ENCODE measurements at places on chromosomes 2 and 18. TPM values are rescaled to one million over a fixed set of nuclear protein-coding genes. Genes with fewer than 3 reads are reported as not detected.
A peak's percentile ranks its signal among the peaks of the same experiment; 100 is the strongest.

- DNase-seq, result peak; percentile 13
- no peaks in the 10 kb centered on the region for H3K27me3 ChIP-seq
- no peak overlapping the region for H3K4me3 ChIP-seq
These were observed 1160.7 kb downstream of the CNTNAP5 start for GRCh38 chr2:125185691-125186270.

DNA sequence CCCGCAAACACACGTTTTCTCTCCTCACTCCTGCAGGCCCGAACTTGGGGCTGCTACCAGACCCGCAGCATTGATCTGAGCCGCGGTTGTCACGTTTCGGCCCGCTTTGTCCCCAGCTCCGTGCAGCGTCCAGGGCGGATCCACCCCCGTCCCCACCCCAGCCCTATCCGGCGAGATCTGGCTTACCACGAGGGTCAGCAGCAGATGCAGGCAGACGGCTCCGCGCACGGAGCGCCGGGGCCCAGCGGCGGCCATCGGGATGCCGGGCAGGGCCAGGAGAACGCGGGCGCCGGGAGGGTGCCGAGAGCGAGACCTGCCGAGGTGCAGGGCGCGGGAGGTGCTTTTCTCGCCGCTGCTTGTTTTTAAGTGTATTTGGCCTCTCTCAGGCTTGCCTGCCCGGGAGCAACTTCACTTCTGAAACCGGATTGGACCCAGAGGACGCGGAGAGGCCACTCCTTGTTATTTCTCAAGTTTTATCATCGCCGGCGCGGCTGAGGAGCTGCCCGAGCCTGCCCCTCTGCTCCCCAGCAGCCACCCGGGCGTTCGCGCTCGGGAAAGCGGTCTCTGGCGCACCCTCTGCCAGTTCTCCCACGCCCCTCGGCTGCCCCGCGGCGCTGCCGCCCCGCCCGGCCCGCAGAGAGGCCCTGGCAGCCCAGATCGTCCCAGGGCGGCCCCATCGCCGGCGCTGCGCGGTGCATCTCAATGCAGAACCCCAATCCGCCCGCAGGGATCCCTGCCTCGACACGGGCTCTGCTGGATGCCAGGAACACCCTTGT, at the start of gene DSC3:
Gene DSC3, minus strand, starts transcription at position 337 of the 776 bp plus-strand sequence. Its CDS starts 82 bp downstream, at position 255.
- H3K4me3 ChIP-seq, result peak within 1 kb of the TSS; percentile 89
- peaks cover 74% of the 10 kb centered on the region for H3K27me3 ChIP-seq
- H3K4me1 ChIP-seq, result peaks cover 34% of the 10 kb centered on the region
- DNase-seq, result peak; percentile 71
- H3K36me3 ChIP-seq, result no peaks in the 10 kb centered on the region

- no peak overlapping the region for H3K27ac ChIP-seq
- DNase-seq, result no peak
- H3K36me3 ChIP-seq, result no peaks in the 10 kb centered on the region
- no peaks in the 10 kb centered on the region for H3K27me3 ChIP-seq
These were observed 321.2 kb upstream of the CDH7 start for GRCh38 chr18:65429601-65430000.

DNA sequence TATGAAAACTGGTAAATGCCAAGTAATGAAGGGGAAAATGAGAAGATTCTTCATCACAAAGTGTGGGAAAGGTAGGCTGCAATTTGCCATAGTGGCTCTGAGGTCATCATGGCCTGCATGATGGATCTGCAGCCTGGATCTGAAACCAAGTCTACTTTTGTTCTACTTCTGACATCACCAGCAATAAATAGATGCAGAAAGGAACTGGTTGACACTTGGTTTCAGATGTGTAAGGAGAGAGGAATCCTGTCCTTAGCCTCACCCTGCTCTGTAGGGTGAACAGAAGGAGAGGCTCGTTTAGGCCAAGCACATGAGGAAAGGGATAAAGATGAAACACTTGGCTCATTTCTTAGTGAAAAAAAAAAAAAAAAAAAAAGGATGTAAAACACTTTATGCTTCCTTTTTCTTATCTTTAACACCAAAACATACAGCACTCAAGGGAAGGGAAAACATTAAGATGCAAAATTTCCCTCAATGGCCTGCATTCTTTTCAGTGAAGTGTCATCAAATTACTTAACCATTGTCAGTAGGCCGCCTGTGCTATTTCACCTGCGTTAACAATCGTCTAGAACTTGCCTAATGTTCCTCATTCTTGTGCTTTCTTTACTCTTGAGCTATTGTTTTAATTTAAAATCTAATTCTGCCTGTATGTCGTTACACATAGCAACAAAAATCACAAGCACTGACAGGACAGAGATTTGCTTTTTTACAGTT, 3.9 kb downstream of the NEB start:
- H3K4me1 ChIP-seq, result peaks cover 53% of the 10 kb centered on the region
- H3K36me3 ChIP-seq, result no peaks in the 10 kb centered on the region
- peak overlapping the region; percentile 72 for H3K27ac ChIP-seq
- H3K27me3 ChIP-seq, result no peaks in the 10 kb centered on the region

The CCDC150 gene
- total RNA-seq, result 43.0 TPM

DNA sequence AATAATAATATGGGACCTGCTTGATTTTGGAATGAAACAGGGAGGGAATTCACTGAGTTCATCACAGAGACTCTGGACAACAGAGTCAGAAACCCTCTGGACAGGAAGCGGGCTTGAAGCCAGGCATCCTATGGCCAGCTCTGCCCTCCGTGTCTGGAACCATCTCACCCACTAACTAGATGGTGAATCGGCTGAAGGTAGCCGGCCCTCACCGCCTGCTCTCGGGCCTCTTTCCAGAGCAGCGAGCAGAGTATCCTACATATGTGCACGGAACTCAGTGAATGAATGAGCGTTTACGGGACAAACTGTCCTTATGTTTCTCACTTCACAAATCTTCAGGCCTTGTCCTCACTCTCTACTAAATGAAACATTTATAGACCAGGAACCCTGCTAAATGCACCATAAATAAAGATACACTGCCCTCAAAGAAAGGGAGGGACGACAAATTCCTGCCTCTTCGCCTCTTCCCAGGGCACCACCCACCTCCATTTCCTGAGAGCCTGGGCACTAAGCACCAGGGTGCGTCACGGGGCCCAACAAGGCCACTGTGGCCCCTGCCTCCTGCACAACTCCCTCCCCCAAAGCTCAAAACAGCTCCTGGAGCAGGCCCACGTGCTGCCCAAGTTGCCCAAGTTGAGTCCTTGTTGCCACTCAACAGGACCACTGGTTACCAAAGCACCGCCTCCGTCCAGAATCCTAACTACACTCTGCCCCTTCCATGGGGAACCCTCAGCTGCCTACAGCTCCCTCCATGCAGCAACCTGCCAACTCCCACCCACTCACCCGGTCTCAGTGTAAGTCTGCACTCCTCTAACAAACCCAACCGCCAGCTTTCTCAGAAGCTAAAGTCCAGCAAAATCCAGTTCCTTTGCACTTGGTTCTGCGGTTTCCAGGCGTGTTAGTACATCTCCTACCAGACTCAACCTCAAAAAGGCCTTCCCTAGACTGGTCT, 1.7 kb downstream of the TBC1D8 start:
- 0 out of 2 replicates have a peak overlapping the region, but pooled peaks have one; percentile 16 for H3K27ac ChIP-seq
- H3K4me1 ChIP-seq, result peaks cover 77% of the 10 kb centered on the region
- peak; percentile 22 for DNase-seq
- peak overlapping the region; percentile 72 for H3K4me3 ChIP-seq
- no peaks in the 10 kb centered on the region for H3K36me3 ChIP-seq

GRCh38 chr2:143575340-143575739, 446.1 kb downstream of the ARHGAP15 start:
- H3K4me3 ChIP-seq, result no peak overlapping the region
- peaks cover 28% of the 10 kb centered on the region for H3K4me1 ChIP-seq
- no peak overlapping the region for H3K27ac ChIP-seq
- peak; percentile 11 for DNase-seq
- H3K27me3 ChIP-seq, result no peaks in the 10 kb centered on the region

DNA sequence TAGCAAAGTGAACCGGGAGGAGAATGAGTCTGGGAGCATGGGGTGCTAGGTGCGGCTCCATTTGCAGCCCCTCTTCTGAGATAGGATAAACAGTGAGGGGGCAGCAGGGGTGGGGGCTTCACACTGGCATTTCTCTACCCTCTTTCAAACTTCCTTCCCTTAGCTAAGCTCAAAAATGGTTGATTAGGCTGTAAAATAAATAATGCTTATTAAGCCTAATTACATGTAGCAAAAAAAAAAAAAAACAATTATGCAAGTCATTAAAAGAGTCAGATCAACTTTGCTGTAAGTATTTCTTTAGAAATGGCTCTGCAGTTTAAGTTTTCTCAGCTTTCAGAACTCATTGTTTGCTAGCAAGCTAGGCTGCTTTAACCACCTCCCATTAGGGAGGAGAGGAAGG, 182.7 kb upstream of the FBXO11 start:
- peaks cover 8% of the 10 kb centered on the region for H3K4me1 ChIP-seq
- no peak overlapping the region for H3K27ac ChIP-seq
- no peak overlapping the region for H3K4me3 ChIP-seq
- DNase-seq, result no peak
- H3K36me3 ChIP-seq, result peaks cover 34% of the 10 kb centered on the region
- no peaks in the 10 kb centered on the region for H3K27me3 ChIP-seq

DNA sequence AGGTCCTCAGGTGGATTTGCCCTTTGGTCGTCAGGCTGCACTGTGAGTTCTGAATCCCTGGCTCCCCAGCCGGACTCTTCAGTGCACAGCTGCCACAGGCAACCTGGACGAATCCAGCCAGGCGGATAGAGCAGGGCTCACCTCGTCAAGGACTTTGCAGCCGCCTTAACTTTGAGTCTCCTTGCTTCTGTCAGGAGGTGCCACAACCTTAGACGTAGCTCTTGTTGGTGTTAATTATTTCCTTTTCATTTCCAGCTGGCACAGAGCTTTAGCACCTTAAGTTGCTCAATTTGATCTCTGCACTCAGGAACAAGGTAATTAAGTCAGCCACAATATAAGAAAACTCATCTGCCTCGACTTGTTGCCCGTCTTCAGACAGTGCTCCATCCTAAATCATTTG, 17.7 kb downstream of the SMIM21 start:
- H3K27ac ChIP-seq, result no peak overlapping the region
- no peaks in the 10 kb centered on the region for H3K36me3 ChIP-seq
- peaks cover 21% of the 10 kb centered on the region for H3K27me3 ChIP-seq
- H3K4me3 ChIP-seq, result no peak overlapping the region

DNA sequence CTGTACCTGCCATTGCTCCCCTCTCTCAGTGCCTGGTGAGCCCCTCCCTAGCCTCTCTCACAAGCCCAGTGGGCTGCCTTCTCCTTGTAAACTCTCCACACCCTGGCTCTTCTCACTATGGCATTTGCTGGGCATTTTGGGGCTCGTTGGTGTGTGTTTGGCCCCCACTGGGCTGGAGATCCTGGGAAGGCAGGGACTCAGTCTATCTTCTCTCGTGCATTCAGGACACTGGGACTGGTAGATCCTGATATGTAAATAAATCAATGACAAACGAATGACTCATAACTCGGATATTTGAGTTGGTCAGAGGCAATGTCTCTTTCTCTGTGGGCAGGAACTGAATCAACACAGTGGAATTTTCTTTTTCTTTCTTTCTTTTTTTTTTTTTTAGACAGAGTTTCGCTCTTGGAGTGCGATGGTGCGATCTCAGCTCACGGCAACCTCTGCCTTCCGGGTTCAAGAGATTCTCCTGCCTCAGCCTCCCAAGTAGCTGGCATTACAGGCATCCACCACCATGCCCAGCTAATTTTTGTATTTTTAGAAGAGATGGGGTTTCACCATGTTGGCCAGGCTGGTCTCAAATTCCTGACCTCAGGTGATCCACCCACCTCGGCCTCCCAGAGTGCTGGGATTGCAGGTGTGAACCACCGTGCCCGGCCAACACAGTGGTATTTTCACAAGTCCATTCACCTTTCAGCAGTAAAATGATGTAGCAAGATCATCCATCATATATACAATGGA, 144.6 kb upstream of the SPRED2 start:
- DNase-seq, result no peak
- 0 out of 2 replicates have a peak overlapping the region, but pooled peaks have one; percentile 54 for H3K27ac ChIP-seq
- H3K4me1 ChIP-seq, result peaks cover 29% of the 10 kb centered on the region
- H3K36me3 ChIP-seq, result no peaks in the 10 kb centered on the region
- no peaks in the 10 kb centered on the region for H3K27me3 ChIP-seq

GRCh38 chr2:122179492-122180165, 424.2 kb downstream of the TSN start:
- H3K27ac ChIP-seq, result no peak overlapping the region
- peaks cover 7% of the 10 kb centered on the region for H3K36me3 ChIP-seq
- H3K4me3 ChIP-seq, result no peak overlapping the region
- H3K27me3 ChIP-seq, result peaks cover 2% of the 10 kb centered on the region

The SLC4A3 gene
- 8.7 TPM for total RNA-seq

DNA sequence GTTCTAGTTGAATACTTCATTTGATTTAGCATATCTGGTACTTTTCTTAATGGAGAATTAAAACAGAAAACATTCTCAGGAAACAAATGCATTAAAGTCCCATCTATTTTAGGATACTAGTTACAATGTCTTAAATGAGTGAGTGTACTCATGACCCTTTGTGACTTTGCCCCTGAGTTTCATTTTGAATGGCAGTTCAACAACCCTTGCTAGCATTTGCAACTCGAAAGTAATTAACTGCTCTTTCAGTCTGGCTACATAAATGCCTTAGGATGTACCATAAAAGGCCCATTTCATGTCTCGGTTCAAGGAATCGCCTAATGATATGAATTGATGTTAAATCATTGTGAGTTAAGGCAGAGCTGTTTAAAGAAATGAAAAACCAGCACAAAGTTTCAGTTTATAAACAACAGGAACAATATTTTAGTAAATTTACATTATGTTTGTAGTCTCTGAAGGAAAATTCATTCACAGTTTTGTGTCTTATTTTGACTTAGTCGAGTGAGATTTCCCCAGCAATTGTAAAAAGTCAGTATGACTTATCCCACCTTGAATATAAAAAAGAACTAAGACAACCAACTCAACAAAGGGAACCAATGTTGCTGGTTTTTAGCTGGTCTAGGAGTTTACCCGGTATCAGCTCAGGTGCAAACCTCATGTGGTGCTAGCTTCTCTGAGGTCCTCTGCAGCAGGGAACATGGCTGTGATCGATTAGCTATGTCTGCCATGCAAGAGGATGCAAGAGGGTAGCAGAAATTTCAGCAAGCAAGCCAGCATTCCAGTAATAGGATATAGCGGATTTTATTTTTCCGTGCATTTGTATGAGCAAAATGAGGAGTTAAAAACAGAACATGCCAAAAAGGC, 386.2 kb downstream of the PTPRM start:
- no peak for DNase-seq
- H3K27ac ChIP-seq, result no peak overlapping the region
- H3K36me3 ChIP-seq, result no peaks in the 10 kb centered on the region
- no peaks in the 10 kb centered on the region for H3K27me3 ChIP-seq
- H3K4me3 ChIP-seq, result no peak overlapping the region

- H3K36me3 ChIP-seq, result no peaks in the 10 kb centered on the region
- H3K4me1 ChIP-seq, result peaks cover 16% of the 10 kb centered on the region
- no peak overlapping the region for H3K4me3 ChIP-seq
- no peaks in the 10 kb centered on the region for H3K27me3 ChIP-seq
- no peak overlapping the region for H3K27ac ChIP-seq
- no peak for DNase-seq
These were observed 39.7 kb downstream of the COLEC12 start for GRCh38 chr18:460791-461190.

- no peak for DNase-seq
- H3K4me3 ChIP-seq, result no peak overlapping the region
- peaks cover 9% of the 10 kb centered on the region for H3K27me3 ChIP-seq
These were observed 3.6 kb upstream of the NCL start for GRCh38 chr2:231467613-231468530.

Data from WTC11 (cell line).